Activated CD4-positive, alpha-beta memory T cell treated with anti-CD3 and anti-CD28 coated beads for 36 hours (primary cell): ENCODE measurements at places on chromosomes 3 and 15.

GRCh38 chr3:40012381-40012780 is 203.0 kb downstream of the MYRIP start:
- no peak overlapping the region for H3K27ac ChIP-seq
- H3K36me3 ChIP-seq = no peaks in the 10 kb centered on the region
- H3K4me3 ChIP-seq = no peak overlapping the region
- H3K27me3 ChIP-seq = no peaks in the 10 kb centered on the region

GRCh38 chr3:37905346-37905745 is 43.7 kb downstream of the CTDSPL start:
- H3K4me3 ChIP-seq = no peak overlapping the region
- no peak for DNase-seq
- H3K36me3 ChIP-seq = no peaks in the 10 kb centered on the region
- H3K4me1 ChIP-seq = peaks cover 21% of the 10 kb centered on the region
- H3K27ac ChIP-seq = no peak overlapping the region

DNA sequence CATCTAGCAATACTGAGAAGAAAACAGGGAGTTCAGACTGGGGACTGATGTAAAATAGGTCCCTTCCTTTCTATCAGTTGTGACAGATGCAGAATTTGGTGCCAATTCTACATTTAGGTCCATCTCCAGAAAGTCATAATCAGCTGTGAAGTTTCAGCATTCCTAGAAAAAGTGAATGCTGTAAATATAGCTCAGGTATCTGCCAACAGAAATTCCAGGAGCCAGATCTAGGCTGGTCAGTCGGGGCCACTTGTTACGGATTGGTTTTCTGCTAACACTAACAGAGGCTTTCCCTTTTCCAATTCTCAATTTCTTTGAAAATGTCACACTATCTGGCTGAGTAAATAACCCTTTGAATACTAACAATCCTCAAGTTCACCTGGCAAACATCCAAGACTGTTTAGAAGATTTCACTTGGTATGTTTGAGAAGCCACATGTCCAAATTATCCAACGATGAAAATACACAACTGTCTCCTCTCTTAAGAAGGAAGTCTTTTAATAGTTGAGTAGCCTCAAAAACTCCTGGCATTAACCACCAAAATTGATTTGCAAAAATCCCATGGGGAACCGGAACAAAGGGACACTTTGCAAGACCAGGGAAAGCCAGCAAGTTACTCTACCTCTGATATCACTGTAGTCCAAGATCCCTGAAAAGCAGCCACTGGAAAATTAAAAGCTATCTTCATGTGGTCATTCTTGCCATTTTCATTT is 222.3 kb downstream of the ZMAT3 start:
- H3K4me3 ChIP-seq = no peak overlapping the region
- no peak overlapping the region for H3K27ac ChIP-seq

DNA sequence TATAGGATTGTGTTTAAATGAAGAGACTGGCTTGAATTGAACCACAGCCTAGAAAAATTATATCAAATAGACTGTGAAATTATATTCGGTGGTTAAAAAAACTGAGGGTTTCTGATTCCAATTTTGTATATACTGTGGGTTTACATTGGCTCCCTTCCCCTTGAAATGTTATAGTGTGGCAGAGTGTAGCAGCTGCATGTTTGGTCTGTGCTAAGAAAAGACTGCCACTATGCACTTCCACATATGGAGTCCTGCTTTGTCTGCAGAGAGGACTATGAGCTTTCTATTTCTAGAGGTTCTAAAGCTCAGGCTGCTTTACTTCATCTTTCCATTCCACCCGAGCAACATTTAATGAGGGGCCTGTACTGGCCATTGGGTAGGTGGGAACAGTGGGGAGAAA is 112.3 kb downstream of the P3H2 start:
- DNase-seq = no peak
- no peak overlapping the region for H3K4me3 ChIP-seq
- H3K36me3 ChIP-seq = no peaks in the 10 kb centered on the region
- peaks cover 10% of the 10 kb centered on the region for H3K27me3 ChIP-seq
- H3K27ac ChIP-seq = no peak overlapping the region
- H3K4me1 ChIP-seq = no peaks in the 10 kb centered on the region

GRCh38 chr3:58683001-58683458 is 16.5 kb upstream of the FAM3D start:
- H3K4me3 ChIP-seq = no peak overlapping the region
- peaks cover 18% of the 10 kb centered on the region for H3K27me3 ChIP-seq
- DNase-seq = no peak
- H3K27ac ChIP-seq = no peak overlapping the region

GRCh38 chr3:43998836-43999727 is 242.6 kb upstream of the TOPAZ1 start:
- H3K36me3 ChIP-seq = no peaks in the 10 kb centered on the region
- H3K27ac ChIP-seq = no peak overlapping the region
- DNase-seq = no peak
- peak overlapping the region; percentile 21 for H3K4me3 ChIP-seq
- peaks cover 64% of the 10 kb centered on the region for H3K27me3 ChIP-seq
- peaks cover 39% of the 10 kb centered on the region for H3K4me1 ChIP-seq

DNA sequence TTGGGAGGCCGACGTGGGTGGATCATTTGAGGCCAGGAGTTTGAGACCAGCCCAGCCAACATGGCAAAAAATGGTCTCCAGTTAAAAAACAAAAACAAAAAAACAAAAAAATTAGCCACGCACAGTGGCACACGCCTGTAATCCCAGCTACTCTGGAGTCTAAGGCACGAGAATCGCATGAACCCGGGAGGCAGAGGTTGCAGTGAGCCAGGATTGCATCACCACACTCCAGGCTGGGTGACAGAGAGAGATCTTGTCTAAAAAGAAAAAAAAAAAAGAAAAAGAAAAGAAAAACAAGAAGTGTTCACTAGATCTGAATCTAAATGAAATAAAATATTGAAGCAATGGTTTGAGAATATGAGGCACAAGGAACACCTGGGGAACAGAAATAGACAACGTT is 36.7 kb downstream of the SLC9A9 start:
- no peak for DNase-seq
- no peaks in the 10 kb centered on the region for H3K27me3 ChIP-seq

GRCh38 chr3:57048728-57049127 is 11.7 kb upstream of the SPATA12 start:
- no peak overlapping the region for H3K27ac ChIP-seq
- H3K4me1 ChIP-seq = no peaks in the 10 kb centered on the region
- H3K36me3 ChIP-seq = no peaks in the 10 kb centered on the region
- no peak for DNase-seq
- H3K27me3 ChIP-seq = peaks cover 6% of the 10 kb centered on the region
- H3K4me3 ChIP-seq = no peak overlapping the region
